ENCODE measurements at places on chromosomes 2 and 18. TPM values are rescaled to one million over a fixed set of nuclear protein-coding genes. Genes with fewer than 3 reads are reported as not detected.
A peak's percentile ranks its signal among the peaks of the same experiment; 100 is the strongest.

GRCh38 chr2:218432676-218433365 is 13.9 kb downstream of the VIL1 start:
- peak; percentile 24 for DNase-seq

DNA sequence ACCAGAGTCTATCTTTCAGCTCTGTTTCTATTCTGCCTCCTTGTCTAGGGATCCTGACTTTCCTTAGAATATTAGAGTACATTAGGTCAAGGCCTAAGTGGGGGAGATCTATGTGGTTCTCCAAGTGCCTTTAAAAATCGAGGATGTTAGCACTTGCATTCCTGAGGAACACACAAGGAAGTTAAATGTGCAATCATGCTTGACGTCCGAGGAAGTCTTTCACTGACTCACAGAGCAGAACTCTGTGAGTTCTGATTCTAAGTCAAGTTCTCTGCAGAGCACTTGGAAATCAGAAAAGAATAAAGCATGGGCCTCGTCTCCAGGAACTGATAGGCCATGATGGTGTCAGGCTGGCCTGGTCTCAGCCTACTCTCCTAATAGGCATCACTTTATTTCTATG is 17.2 kb downstream of the FHOD3 start:
- no peak for DNase-seq

Gene EVX2
- not detected for total RNA-seq

DNA sequence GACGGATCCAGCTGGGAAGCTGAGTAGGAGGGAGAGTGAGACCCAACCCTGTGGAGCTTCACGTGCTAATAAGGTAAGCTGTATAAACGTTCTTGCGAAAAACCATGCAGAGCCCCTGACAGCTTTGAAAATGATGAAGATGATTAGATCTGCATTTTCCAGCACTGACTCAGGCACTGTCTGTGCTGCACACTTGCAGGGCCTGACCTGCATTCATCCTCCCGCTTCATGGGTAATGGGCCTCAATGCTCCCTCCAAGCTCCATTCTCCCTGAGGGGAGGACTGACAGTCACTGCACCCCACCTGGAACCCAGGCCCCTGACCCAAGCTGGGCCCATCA is 205.4 kb downstream of the TMEM163 start:
- no peak for DNase-seq

- peak; percentile 4 for DNase-seq
Measured at GRCh38 chr18:21439431-21439846, 161.1 kb downstream of the ESCO1 start.

Gene HES6
- total RNA-seq, result 22.1 TPM

- DNase-seq, result no peak
Measured at GRCh38 chr2:99636144-99637034, 146.6 kb upstream of the REV1 start.

DNA sequence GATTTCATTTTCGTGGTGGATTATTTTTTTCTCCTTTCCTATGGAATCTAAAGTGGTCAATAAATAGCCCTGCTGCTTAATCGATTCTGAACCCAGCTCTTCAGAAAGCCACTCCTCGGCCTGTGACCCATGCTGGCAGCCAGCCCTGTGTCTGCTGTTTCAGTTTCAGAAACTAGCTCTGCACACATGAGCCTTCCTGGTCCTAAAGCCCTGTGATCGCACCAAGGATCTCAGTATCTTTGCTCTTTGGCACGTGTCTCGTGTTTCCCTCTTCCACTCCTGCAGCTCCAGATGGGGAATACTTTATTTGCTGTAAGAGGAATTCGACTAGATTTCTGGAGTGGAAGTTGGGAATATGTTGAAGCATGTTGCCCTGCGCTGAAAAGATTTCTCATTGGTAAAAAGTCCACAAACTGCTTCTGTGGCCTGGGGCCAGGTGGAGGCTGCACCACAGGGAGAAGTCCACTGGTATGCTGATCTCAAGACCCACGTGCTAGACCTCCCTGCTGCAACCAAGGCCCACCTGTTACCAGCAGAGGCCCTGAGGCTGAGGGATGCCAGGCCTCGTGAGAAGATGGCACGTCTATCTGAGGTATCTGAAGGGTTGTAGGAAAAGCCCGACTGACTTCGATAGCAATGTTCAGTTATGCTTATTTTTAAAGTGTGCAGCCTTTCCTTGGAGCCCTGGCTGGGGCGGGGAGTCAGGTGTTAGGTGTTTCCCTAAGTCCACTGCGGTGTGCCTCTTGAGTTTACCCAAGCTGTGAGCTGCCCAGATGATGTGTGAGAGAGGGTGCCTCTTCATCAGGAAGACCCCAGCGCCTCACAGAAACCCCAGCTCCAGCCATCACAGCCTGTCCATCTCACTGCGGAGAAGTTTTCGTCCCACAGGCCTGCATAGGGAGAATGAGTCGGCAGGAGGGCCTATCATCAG is 33.6 kb upstream of the CELF4 start:
- DNase-seq, result no peak

DNA sequence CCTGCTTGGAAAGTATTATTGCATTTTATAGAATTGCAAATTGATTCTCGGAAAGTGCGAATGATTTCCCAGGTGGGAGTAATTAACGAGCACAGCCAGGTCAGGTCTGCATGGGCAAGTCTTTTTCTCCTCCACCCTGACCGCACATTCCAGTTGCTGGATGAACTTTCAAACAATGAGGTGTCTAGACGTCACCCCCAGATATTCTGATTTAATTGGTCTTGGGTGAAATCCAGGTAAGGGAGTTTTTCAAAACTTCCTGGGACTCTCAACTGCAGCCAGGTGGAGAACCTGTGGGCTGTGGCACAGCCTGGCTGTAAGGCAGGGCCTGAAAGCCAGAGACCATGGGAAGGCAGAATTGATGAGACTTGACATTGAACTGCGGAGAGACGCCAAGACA is 15.9 kb upstream of the RNF152 start:
- no peak for DNase-seq

DNA sequence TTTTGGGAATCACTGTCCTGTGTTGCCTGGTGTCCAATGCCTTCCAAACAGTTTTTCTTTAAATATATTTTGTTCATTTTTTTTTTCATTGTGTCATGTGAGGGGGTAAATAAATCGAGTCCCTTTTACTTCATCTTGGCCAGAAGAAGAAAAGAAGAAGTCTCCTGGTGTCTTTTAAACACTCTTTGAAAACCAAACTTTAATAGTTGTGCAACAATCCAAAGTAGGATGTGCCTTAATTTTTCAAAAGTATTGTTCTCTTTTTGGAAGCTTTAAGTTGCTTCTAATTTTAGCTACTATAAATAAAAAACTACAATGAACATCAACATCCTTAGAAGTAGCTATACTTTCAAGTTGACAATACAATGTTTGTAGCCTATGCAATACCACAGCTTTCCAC is 154.9 kb downstream of the ATAD2B start:
- DNase-seq, result no peak

GRCh38 chr2:239585422-239585821 is 184.6 kb upstream of the HDAC4 start:
- no peak for DNase-seq

DNA sequence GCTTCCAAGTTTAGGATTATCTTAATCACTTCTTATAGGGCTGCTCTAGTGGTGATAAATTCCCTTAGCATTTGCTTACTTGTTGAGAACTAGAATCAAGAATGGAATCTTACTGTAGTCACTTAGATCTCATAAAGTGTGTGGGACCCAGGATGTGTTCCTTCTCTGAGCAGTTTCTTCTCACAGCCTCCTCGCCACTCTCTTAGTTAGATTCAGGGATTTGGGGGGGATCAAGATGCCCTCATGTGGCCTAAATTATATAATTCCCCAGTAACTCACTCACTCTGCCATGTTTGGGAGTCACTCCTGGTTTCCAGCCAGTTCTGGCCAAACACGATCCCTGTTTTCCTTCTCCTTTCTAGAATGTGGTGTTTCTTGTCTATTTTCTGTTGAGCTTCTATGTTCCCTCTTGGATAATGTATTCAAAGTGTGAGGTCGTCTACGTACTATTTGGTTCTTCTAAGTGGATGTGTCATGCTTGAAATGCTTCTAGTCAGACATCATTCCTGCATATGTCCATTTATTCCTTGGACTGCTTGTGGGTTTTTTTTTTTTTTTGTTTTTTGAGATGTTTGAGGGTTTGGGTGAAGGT is 414.9 kb upstream of the SYT4 start:
- no peak for DNase-seq

- peak; percentile 15 for DNase-seq
Measured at GRCh38 chr2:121260370-121261154, 24.4 kb downstream of the TFCP2L1 start.

DNA sequence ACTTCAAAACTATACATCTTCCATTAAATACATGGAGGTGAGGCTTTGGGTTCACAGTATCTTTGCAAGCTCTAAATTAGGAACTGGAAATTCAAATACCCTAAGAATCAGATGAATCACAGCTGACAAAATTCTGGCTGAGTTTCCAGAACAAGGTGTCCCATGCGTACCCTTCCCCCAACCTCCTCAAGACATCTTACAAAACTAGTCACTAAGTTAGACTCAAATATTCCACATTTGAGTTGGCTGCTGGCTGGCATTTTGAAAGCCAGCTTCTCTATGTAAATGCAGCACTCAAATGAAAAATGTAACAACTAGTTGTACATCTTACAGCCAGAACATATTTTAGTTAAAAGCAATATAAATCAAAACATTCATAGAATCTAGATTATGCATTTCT is 131.0 kb upstream of the ARL5A start:
- DNase-seq, result no peak

DNA sequence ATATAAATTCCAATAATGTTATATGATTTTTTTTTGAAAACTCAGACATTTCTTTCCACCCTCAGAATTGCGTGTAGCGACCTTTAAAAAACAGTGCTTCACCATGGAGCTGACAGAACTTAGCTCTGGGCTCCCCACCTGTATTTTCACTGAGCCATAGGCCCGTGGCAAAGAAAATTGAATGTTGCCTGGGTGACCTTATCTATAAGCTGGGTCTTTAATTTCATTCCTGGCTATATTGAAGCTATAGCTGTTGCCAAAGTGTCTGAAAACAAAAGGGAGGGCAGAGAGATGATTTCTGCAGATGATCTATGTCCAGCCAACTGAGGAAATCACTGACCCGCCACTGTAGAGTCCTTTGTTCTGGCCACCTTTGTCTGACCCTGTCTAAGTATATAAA is 411.7 kb downstream of the PTPRM start:
- DNase-seq, result no peak

- DNase-seq, result no peak
Measured at GRCh38 chr18:50662775-50663383, 103.0 kb downstream of the MAPK4 start.

DNA sequence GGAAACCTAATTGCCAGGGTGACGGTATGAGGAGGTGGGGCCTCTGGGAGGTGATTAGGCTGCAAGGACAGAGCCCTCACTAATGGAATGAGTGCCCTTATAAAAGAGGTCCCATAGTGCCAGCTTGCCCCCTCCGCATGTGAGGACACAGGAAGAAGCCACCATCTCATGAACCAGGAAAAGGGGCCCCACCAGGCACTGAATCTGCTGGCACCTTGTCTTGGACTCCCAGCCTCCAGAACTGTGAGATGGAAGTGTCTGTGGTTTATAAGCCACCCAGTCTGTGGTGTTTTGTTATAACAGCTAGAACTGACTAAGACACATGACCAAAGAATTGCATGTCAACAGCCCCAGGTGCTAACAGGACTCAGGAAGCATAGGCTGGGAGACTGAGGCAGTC is 214.3 kb downstream of the MGAT5 start:
- DNase-seq, result no peak

GRCh38 chr2:147628971-147629421 is 215.8 kb upstream of the ACVR2A start:
- no peak for DNase-seq

Gene AKAIN1
- not detected for total RNA-seq

GRCh38 chr2:85675427-85675826 is 7.4 kb upstream of the SFTPB start:
- DNase-seq, result peak; percentile 25

- DNase-seq, result no peak
Measured at GRCh38 chr2:148928395-148928794, 53.4 kb downstream of the KIF5C start.

- DNase-seq, result no peak
Measured at GRCh38 chr18:65221736-65222135, 529.1 kb upstream of the CDH7 start.
